Fibroblast of lung (primary cell): ENCODE measurements at places on chromosomes 4 and X. TPM values are rescaled to one million over a fixed set of nuclear protein-coding genes. Genes with fewer than 3 reads are reported as not detected.

DNA sequence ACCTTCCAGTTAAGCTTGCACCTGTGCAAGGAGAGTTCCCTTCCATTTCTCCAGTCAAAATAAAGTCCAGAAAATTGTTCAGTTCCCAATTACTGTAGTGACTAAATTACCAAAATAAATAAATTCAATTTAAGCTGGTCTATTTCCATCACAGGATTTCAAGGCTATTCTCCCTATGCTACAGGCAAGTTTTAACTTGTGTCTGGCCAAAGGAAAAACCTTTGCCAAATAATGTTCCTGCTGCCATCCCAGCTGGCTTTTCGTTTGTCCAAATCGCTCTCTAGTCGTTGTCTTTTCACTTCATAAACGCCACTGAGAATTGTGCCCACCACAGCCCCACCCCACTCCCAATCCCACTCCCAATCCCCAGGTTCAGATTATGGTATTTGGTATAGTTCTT lies 2.4 kb downstream of the KCTD8 start:
- H3K27me3 ChIP-seq = peaks cover 8% of the 10 kb centered on the region
- DNase-seq = peak; percentile 1
- H3K27ac ChIP-seq = no peak overlapping the region
- H3K36me3 ChIP-seq = no peaks in the 10 kb centered on the region
- no peaks in the 10 kb centered on the region for H3K4me1 ChIP-seq

GRCh38 chrX:148049441-148049840 lies 68.3 kb downstream of the FMR1NB start:
- peak; percentile 25 for DNase-seq
- no peak overlapping the region for H3K27ac ChIP-seq
- H3K27me3 ChIP-seq = no peaks in the 10 kb centered on the region
- no peaks in the 10 kb centered on the region for H3K4me1 ChIP-seq
- H3K36me3 ChIP-seq = no peaks in the 10 kb centered on the region
- no peak overlapping the region for H3K4me3 ChIP-seq

Gene COL25A1
- total RNA-seq = under 0.01 TPM in 2 replicates

Gene CDS1
- 0.26 and 0.33 TPM in 2 replicates for total RNA-seq

Gene MAMLD1
- 0.77 and 3.6 TPM in 2 replicates for total RNA-seq

DNA sequence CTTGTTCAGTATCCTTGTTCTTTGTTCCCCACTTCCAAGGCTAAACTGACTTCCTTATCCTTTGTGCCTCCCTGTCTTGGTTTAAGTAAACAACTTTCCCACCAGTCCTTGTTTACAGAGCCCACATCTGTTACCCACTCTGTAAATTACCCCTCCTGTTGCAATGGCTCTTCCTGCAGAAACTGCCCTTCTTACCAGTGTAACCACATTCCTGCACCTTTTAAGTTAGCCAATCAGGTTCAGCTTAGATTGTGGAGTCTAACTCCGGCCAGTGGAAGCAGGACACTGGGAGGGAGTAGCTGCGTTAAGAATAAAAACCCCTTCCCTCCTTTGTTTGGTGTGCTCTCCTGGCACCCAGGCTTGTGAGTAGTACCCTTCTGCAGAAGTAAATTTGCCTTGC lies 360.9 kb downstream of the PRDM5 start:
- H3K4me3 ChIP-seq = no peak overlapping the region
- H3K27ac ChIP-seq = no peak overlapping the region
- H3K4me1 ChIP-seq = no peaks in the 10 kb centered on the region
- no peak for DNase-seq
